ENCODE measurements at places on chromosomes 4 and X.

- no peak for DNase-seq
Measured at GRCh38 chr4:89788206-89789072, 48.5 kb downstream of the SNCA start.

GRCh38 chr4:18881556-18881955 lies 860.0 kb upstream of the LCORL start:
- DNase-seq: no peak

DNA sequence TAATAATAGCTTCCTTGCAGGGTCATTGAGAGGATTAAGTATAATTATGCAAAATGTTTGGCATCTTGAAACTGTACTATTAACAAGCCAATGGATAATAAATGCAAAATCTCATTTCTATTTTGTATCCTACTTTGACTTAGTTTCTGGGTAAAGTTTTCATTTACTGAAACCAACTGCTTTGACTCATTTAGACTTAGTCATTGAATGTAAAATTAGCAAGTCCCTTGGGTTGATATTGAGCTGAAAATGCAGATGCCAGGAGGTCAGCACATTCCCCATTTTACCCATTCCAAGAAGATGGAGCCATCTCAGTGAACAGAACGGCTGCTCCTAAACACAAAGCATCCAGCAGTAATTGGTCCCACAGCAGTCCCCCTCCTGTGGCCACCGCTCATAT lies 74.7 kb upstream of the GATB start:
- no peak for DNase-seq

GRCh38 chr4:123878976-123879375 lies 482.4 kb downstream of the SPRY1 start:
- no peak for DNase-seq

- no peak for DNase-seq
Measured at GRCh38 chr4:185573651-185574199, 38.4 kb upstream of the PDLIM3 start.

DNA sequence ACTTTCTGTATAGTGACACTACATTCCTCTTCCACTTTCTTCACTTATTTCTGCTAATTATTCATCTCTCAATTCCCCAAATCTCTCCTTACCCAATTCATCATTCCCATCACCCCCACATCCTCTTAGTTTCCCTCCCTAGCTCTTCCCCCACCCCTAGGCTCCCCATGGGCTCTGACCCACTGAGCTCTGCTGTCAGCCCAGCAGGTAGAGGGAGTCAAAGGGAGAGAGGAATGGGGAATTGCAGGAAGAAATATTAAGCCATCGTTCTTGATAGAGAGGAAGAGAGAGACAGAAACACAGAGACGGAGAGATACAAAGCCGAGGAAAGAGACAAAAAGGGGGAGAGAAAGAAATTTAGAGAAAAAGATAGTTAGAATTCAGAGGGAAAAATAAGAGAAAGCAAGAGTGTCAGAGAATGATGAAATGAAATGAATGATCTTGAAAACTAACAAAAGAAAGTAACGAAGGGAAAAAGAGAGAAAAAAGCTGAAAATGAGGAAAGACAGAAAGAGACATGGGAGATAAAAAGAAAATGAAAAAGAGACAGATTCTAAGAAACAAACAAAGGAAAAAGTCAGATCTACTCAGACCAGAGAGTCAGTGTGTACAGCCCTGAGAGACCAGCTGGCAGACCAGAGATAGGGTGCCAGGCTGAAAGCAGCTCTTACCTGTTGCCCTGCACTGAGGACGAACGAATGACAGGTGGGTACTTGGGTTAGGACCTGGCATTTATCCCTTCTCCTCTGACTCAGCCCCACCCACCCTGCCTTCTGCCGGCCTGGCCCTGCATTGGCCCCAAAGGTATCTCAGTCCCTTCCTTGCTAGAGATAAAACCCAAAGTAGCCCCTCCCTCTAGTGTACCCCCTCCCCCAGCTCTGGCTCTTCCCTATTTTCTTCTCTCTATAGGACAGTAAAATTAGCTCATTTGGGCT lies at the start of gene ALAS2:
ALAS2 (minus strand) TSS at position 707 of the 935 bp plus-strand sequence. CDS start 4,977 bp downstream, outside the sequence.
- DNase-seq: no peak

DNA sequence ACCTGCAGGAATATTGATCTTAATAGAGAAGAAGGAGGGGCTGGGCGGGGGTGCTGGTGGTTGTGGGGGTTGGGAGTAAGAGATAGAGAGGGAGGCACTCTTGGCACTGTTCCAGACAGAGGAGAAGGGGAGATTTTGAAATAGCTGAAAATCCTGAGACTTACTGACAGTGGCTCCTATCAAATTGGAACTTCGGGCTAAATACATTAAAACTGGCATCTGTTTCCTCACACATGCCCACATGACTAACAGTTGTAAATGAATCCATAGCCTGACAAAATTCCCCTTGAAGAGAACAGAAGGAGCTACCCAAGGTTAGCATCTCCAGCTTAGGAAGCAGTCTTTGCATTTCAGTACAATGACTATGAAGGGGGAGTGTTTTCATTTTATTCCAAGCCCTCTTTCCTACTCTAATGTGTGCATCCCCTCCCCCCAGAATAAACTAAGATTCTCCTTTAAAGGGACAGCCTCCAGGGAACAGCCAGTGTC lies 1.4 kb downstream of the DCX start:
- DNase-seq: no peak

- DNase-seq: no peak
Measured at GRCh38 chr4:3445111-3445820, 3.5 kb downstream of the HGFAC start.

DNA sequence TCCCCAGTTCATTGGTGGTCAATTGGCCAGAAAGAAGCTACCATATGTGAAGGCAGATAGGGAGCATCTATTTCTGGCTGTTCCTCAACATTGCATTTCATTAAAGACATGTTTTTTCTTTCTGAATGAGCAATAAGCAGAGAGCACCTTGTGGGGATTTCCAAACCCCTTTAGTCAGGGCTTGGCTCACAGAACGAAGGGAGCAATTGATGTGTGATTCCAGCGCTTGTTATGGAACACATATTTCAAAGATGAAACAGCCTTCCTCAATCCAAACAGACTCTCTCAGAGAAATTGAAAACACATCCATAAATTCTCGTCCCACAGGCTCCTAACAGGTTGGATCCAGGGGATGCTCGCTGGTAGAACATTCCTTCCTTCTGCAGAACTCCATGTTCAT lies 84.1 kb downstream of the CLCN4 start:
- no peak for DNase-seq

DNA sequence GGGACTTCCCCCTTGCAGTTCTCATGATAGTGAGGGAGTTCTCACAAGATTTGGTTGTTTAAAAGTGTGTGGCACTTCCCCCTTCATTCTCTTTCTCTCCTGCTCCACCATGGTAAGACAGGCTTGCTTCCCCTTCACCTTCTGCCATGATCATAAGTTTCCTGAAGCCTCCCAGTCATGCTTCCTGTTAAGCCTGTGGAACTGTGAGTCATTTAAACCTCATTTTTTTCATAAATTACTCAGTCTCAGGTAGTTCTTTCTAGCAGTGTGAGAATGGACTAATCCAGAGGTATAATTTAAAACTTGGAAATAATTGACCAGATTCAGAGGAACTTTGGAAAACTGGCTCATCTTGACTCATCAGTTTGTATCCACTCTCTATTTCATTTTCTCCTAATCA lies 129.0 kb downstream of the TMEM47 start:
- DNase-seq: no peak

- no peak for DNase-seq
Measured at GRCh38 chr4:120692964-120693363, 229.6 kb downstream of the PRDM5 start.

DNA sequence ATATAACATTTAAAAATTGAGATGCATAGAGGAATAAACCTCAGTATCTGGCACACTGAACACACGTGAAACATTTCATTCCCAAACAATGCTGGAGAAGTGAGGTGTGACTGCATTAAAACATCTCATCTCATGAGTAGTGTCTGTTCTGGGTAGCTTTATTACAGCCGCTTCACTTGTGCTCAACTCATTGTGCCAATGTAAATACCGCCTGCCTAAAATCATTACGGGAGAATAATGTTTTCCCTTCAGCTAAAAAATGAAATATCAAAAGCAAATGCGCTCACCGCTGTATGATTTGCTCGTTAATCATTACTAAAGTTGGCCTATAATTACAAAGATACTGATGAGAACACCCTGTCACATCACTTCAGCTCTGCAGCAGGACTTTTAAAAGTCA lies 110.2 kb upstream of the PRPS2 start:
- DNase-seq: no peak

- peak; percentile 32 for DNase-seq
Measured at GRCh38 chrX:136067966-136068365, 79.4 kb upstream of the FHL1 start.

DNA sequence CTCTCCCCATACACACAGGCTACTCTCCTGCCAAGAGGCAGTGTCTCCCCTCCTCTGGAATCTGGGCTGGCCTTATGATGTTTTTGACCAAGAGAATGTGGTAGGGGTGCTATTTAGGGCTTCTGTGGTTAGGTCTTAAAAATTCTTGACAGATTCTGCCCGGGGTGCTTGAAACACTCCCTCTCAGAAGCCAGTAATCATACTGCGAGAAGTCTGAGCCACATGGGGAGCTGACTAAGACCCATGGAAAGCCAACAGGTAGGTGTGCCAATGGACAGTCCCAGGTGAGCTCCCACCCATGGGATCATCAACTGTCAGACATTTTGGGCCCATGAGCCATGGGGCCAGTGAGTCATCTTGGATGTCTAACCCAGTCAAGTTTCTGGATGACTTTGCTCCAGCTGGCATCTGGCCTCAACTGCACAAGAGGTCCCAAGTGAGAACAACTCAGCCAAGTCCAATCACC lies 315.7 kb downstream of the FBXW7 start:
- no peak for DNase-seq

GRCh38 chrX:32778965-32779364 lies 432.4 kb downstream of the DMD start:
- peak; percentile 7 for DNase-seq

- no peak for DNase-seq
Measured at GRCh38 chr4:89994176-89994873, 99.7 kb downstream of the MMRN1 start.

DNA sequence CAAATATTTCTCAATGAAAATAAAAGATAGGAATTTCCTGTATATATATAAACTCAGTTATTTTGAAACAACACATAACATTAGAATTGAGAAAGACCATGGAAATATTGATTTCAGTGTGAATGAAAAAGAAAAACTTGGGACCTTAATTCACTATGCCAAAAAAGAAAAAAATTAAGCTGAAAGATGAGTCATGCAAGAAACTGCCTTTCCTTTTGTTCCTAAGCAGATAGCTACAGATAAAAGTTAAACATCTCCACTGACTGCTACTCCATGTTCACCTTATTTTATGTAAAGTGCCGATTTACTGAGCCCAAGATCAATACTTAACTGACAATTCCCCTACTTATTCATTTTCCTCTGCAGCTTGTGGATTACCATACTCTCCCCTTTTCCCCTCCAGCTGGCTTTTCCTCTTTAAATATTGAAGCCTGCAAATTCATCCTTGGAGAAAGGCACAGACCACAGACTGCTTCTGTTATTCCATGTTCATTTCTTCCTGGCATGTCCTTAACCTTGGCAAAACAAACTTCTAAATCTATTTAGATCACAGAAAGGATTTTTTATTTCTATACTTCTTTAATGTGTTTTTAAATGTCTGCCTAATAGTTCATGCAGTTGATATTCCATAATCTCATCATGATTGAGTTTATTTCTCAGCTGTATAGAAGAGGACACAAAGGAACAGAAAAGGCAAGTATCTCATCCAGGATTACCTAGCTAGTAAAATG lies 40.5 kb upstream of the YTHDC1 start:
- DNase-seq: no peak

DNA sequence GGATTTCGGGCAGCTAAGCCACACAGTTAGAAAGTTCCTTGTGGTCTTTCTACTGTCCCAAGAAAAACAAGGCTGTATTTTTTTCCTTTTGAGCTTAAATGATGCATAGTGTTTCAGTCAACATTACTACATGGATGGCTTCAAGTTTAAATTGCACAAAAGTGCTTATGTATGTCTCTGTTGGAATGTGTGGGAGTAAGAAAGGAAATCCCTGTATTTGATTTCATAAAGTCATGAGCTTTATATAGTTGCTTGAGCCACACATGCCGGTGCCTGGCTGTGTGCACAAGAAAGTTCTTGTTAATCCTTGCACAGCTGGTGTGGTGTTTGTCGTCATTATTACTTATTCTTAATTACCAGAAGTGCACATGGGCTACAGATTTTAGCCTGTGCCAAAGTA lies 262.2 kb downstream of the ARHGAP10 start:
- DNase-seq: no peak

DNA sequence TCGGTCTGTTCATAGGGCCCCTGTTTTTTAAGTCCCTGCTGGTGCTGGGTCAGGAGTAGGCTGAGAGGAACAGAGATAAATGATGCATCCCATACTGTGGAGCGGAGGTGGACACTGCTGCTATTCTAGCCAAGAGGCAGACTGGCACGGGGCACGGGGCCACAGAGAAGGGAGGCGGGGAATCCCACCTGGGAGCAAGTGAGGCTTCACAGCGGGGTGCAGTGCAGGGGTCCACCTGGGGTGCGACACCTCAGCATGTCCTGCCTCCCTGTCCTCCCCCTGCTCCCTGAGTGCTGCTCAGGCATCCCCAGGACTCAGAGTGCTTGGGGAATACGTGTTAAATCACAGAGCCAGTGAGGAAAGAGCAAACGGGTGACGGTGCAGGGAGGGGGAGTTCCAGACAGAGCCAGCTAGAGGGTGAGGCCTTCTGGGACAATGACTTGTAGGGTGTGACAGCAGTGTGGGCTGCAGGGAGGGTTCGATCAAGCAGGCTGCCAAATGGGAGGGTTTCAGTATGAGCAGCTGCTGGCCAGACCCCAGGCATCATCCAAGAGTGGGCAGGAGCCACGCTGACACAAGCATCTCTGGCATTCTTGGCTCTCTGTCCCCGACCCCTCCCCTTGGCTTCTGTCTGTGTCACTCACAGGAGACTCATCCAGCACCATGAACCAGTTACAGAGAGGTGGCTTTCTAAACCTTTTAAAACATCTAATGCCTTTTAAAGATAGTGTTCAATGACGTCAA lies 13.7 kb upstream of the HTRA3 start:
- DNase-seq: no peak

DNA sequence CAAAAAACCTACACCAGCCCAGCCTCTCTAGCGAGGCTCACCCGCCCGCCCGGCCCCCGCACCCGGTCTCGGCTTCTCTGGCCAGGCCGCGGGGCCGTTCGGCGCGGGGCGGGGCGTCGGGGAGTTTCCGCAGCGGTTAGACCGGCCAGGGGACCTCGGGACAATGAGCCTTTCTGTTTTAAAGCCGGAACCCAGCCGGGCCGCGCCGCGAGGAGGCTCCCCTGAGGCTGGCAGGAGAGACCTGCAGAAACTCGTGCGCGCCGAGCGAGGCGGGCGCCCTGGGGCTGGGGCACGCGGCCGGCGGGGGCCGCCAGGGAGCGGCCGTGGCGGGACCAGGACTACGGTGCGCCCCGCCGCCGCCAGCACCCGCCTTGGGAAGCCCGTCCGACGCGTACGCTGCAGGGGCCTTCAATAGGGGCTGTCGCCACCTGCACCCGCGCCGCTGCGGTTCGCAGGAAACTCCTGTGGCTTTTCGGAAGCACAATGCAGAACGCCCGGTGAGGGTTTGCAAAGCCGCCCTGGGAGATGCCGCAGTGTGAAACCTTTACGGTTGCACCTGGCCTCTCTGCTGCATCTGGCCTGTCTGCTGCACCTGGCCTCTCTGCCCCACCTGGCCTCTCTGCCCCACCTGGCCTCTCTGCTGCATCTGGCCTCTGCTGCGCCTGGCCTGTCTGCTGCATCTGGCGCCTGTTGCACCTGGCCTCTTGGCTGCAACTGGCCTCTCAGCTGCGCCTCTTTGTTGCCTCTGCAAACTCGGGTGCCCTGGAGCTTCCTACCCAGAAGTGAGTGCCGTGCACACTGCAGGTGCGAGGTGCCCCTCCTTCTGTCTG lies 63.9 kb downstream of the TRAPPC11 start:
- peak; percentile 42 for DNase-seq

- no peak for DNase-seq
Measured at GRCh38 chrX:97797076-97797475, 913.4 kb downstream of the RPA4 start.

GRCh38 chrX:49919617-49920016 lies 2.8 kb upstream of the CLCN5 start:
- DNase-seq: peak; percentile 9

Measured in Ammon's horn (tissue), 1 donor.